ENCODE measurements at places on chromosomes 12 and 14. TPM values are rescaled to one million over a fixed set of nuclear protein-coding genes. Genes with fewer than 3 reads are reported as not detected.
A peak's percentile ranks its signal among the peaks of the same experiment; 100 is the strongest.

CBLN3 gene
- 11.6 TPM for total RNA-seq

BAZ1A gene
- total RNA-seq, result 53.9 TPM

LAG3 gene
- 93.9 TPM for total RNA-seq

HPD gene
- not detected for total RNA-seq

FSCB gene
- total RNA-seq, result not detected

RNF212B gene
- not detected for total RNA-seq

- no peaks in the 10 kb centered on the region for H3K36me3 ChIP-seq
- H3K4me3 ChIP-seq, result no peak overlapping the region
- no peak for DNase-seq
- H3K4me1 ChIP-seq, result no peaks in the 10 kb centered on the region
- no peak overlapping the region for H3K27ac ChIP-seq
Observed at GRCh38 chr12:25269701-25270100, 19.0 kb upstream of the KRAS start.

- H3K27me3 ChIP-seq, result no peaks in the 10 kb centered on the region
- no peak for DNase-seq
- H3K4me3 ChIP-seq, result no peak overlapping the region
- H3K4me1 ChIP-seq, result no peaks in the 10 kb centered on the region
- H3K36me3 ChIP-seq, result no peaks in the 10 kb centered on the region
Observed at GRCh38 chr12:78431931-78432330, 432.6 kb upstream of the SYT1 start.

- DNase-seq, result no peak
- no peaks in the 10 kb centered on the region for H3K4me1 ChIP-seq
- H3K27ac ChIP-seq, result no peak overlapping the region
- no peaks in the 10 kb centered on the region for H3K36me3 ChIP-seq
Observed at GRCh38 chr14:78424311-78424710, 254.1 kb downstream of the NRXN3 start.

- no peak overlapping the region for H3K4me3 ChIP-seq
- DNase-seq, result peak; percentile 20
- H3K4me1 ChIP-seq, result peaks cover 45% of the 10 kb centered on the region
- H3K27ac ChIP-seq, result no peak overlapping the region
- peaks cover 84% of the 10 kb centered on the region for H3K27me3 ChIP-seq
- H3K36me3 ChIP-seq, result peaks cover 2% of the 10 kb centered on the region
Observed at GRCh38 chr14:36662543-36663403, 1.1 kb downstream of the PAX9 start.

DNA sequence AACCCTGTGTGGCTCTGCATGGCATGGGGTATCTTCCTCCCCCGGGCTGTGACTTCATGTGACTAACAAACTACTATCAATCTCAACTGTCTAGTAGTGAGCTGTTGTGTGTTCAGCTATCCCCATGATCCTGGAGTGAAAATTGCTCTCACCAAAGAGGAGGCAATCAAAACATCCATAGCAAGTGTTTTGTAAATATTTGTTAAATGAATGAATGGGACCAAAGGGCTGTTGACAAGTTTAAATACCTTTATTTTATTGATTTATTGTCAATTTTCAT, 138.1 kb upstream of the CPM start:
- H3K4me3 ChIP-seq, result no peak overlapping the region
- no peak overlapping the region for H3K27ac ChIP-seq
- peaks cover 16% of the 10 kb centered on the region for H3K4me1 ChIP-seq
- no peaks in the 10 kb centered on the region for H3K36me3 ChIP-seq
- peaks cover 17% of the 10 kb centered on the region for H3K27me3 ChIP-seq

DNA sequence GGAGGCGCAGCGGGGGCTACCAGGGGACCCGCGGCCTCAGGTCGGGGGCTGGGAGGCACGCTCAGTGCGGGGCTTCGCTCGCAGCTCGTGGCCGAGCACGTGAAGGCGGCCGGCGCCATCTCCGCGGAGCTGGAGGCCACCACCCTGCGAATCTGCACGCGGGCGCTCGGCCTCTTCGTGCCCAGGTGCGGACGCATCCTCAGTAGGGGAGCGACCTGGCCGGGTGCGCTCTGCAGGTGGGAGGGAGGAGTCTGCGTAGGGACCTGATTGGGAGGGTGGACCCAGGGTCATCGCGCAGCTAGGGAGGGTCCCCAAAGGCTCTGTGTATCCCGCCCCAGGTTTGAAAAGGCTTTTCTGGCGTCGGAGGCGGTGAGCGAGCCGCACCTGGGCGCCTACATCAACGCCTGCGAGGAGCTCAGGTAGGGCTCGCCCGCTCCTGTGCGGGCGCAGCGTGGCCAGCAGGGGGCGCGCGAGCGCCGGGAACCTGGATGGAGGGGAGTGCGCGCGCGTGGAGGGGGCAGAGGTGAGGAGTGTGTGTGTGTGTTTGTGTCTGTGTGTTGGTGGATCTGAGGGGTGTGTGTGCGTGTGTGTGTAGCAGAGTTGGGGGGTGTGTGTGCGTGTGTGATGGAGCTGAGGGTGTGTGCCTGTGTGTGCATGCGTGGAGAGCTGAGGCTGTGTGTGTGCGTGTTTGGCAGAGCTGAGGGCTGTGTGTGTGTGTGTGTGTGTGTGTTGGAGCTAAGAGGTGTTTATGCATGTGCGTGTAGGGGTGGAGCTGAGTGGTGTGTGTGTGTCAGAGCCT, 10.3 kb downstream of the EXOC3L4 start:
- no peaks in the 10 kb centered on the region for H3K36me3 ChIP-seq
- no peak overlapping the region for H3K4me3 ChIP-seq
- DNase-seq, result peak; percentile 85
- peaks cover 27% of the 10 kb centered on the region for H3K27me3 ChIP-seq
- H3K4me1 ChIP-seq, result peaks cover 10% of the 10 kb centered on the region

DNA sequence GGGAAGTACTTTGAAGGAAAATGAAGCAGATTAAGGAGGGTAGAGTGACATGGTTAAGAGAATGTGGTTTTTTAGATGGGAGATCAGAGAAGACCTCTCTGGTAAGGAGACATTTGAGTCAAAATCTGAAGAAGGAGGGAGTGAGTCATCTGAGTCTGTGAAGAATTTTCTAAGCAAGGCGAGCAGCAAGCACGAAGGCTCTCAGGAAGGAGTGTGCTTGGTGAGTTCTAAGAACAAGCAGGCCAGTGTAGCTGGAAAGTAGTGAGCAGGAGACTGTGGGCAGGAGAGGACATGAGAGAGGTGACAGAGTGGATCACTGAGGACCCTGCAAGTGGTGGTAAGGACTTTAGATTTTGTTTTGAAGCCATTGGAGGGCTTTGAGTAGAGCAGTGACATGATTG, 76.3 kb upstream of the FUT8 start:
- H3K4me1 ChIP-seq, result peaks cover 55% of the 10 kb centered on the region
- peak; percentile 72 for DNase-seq
- H3K27ac ChIP-seq, result peak overlapping the region; percentile 95
- no peaks in the 10 kb centered on the region for H3K27me3 ChIP-seq
- H3K4me3 ChIP-seq, result peak overlapping the region; percentile 74
- peaks cover 6% of the 10 kb centered on the region for H3K36me3 ChIP-seq

DNA sequence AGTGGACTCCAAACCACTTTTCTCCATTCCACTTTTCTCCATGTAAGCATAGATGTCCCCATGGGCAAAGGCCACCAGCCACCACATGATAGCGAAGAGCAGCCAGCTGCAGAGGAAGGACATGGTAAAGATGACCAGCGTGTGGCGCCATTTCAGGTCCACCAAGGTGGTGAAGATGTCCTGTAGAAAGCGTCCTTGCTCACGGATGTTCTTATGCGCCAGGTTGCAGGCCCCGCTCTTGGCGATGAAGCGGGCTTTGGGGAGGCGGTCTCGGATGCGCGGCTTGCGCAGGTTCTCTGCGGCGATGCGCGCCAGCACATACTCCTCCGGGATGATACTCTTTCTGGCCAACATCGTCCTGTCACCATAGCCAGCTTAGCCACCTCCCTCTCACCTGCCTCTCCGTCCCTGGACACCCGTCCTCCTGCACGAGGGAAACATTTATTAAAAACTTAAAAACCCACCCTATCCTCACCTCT, 1.2 kb downstream of the KCNJ8 start:
- H3K27me3 ChIP-seq, result peaks cover 37% of the 10 kb centered on the region
- H3K4me3 ChIP-seq, result no peak overlapping the region
- no peaks in the 10 kb centered on the region for H3K36me3 ChIP-seq
- peaks cover 6% of the 10 kb centered on the region for H3K4me1 ChIP-seq

DNA sequence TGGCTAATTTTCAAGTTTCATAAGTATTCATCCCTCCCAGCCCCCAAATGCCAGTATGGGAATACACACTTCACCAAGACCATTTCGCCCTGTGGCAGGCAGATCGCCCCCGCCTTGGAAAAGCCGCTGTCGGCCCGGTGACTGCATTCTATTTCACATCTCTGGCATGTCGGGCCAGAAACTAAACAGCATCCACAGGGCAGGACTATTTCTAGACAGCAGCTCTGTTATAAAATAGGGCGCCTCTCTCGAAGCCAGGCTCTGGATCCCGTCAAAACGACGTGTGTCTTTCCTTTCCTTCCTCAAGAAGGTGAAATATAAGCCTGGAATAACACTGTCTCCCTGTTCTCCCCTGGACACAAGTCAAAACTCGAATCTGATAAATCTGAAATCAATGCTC, 56.8 kb downstream of the GSC start:
- no peaks in the 10 kb centered on the region for H3K4me1 ChIP-seq
- H3K4me3 ChIP-seq, result no peak overlapping the region
- no peaks in the 10 kb centered on the region for H3K36me3 ChIP-seq
- no peak for DNase-seq

DNA sequence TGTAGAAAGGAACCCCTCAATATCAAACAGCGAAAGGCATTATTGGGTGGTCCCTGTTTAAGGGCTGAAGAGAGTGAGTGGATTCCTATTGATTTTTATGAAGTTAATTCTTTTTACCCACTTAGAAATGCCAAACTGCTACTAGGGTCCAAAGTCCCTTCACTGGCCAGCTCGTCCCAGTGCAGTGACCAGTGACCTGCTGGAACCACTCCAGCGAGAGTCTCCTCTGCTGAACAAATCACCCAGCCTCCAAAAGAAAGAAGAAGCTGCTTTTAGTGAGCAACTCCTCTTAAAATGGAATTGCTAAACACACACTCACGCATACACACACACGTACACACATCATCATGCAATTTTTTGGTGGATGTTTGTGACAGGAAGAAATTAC, 198.2 kb upstream of the PLEKHG7 start:
- peaks cover 50% of the 10 kb centered on the region for H3K4me1 ChIP-seq
- no peaks in the 10 kb centered on the region for H3K36me3 ChIP-seq
- H3K4me3 ChIP-seq, result no peak overlapping the region
- peak overlapping the region; percentile 61 for H3K27ac ChIP-seq
- no peaks in the 10 kb centered on the region for H3K27me3 ChIP-seq

GRCh38 chr14:53126731-53127130, 26.4 kb downstream of the DDHD1 start:
- no peak for DNase-seq
- H3K27me3 ChIP-seq, result no peaks in the 10 kb centered on the region
- peak overlapping the region; percentile 48 for H3K4me3 ChIP-seq
- no peak overlapping the region for H3K27ac ChIP-seq
- peaks cover 7% of the 10 kb centered on the region for H3K36me3 ChIP-seq

DNA sequence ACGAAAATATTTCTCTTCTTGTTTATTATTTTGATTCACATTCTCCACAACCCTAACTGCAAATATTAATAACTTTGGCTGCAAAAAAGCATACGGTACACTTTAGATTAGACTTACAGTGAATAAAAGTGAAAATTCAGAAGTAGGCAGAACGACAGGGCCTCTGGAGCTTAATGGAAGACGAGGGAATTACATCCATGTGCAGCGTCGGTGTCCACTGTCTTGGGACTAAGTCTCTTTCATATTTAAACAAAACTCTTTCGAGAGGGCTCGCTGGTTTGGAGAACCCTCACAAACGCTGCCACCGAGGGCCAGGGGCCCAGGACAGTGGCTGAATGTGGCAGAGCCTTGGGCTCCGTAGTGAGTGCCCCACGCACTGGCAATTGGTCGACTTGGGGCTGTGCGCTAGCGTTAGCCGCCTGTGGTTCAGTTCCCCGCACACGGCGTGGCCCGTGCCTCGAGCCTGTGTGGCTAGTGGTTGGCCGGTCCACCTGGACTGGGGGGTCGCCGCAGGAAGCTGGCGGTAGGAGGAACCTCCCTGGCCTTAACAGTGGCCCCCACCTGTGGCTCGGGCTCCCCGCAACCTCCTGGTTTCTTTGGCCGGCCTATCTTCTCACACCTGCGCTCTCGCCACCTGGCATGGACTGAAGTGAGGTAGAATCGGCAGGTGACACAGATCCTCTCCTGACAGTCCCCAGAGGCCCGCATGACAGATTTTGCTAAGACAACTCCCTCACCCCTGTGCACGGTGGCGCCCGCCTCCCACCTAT, 739 bp upstream of the PAX9 start:
- peak; percentile 6 for DNase-seq
- H3K4me1 ChIP-seq, result peaks cover 52% of the 10 kb centered on the region
- H3K27me3 ChIP-seq, result peaks cover 89% of the 10 kb centered on the region
- H3K36me3 ChIP-seq, result peaks cover 2% of the 10 kb centered on the region
- H3K4me3 ChIP-seq, result peak overlapping the region; percentile 11
- no peak overlapping the region for H3K27ac ChIP-seq

DNA sequence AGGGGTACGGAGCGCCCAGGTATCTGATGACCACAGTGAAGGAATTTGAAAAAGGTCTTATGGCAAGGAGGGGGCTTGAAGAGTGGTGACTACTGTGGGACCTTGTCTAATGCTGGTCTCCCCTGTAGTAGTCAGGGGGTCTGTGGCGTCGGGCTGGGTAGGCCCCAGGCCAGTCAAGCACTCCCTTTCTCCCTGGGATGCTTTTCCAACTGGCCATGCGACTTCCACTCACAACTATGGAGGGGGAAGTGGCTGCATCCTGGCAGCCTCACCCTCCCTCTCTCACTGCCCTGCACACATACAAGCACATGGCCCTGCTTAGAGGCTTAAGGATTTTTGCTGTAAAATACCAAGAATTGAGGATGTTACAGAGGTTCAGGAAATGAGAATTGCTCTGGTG, 4.1 kb downstream of the TSPAN11 start:
- DNase-seq, result no peak
- H3K27me3 ChIP-seq, result peaks cover 34% of the 10 kb centered on the region
- no peaks in the 10 kb centered on the region for H3K4me1 ChIP-seq
- H3K4me3 ChIP-seq, result no peak overlapping the region

- no peak for DNase-seq
- H3K36me3 ChIP-seq, result no peaks in the 10 kb centered on the region
- H3K4me1 ChIP-seq, result peaks cover 19% of the 10 kb centered on the region
- H3K27me3 ChIP-seq, result peaks cover 3% of the 10 kb centered on the region
Observed at GRCh38 chr12:27555361-27555760, 31.4 kb downstream of the PPFIBP1 start.

DNA sequence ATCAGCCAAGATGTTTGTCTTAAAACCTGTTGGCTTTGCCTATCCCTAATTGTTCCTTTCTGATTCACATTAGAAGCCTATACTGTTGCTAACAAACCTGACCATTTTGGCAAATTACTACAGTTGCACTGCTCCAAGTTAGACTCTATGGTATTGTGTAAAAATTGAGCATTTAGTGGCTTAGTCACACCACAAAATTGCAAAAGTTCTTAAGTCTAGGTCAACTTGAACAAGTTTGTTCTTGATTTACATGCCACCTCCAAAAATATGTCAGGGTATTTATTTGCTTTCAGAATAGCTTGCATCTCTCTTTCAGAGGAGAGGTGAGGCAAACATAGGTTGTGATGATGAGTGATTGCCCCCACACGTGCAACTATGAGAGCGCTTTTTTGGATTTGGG, 27.0 kb upstream of the PTHLH start:
- no peaks in the 10 kb centered on the region for H3K4me1 ChIP-seq
- no peaks in the 10 kb centered on the region for H3K27me3 ChIP-seq
- no peaks in the 10 kb centered on the region for H3K36me3 ChIP-seq
- DNase-seq, result no peak

Data from activated CD4-positive, alpha-beta T cell treated with anti-CD3 and anti-CD28 coated beads for 36 hours (primary cell).